ENCODE measurements at places on chromosomes 16 and 17.
A peak's percentile ranks its signal among the peaks of the same experiment; 100 is the strongest.

DNA sequence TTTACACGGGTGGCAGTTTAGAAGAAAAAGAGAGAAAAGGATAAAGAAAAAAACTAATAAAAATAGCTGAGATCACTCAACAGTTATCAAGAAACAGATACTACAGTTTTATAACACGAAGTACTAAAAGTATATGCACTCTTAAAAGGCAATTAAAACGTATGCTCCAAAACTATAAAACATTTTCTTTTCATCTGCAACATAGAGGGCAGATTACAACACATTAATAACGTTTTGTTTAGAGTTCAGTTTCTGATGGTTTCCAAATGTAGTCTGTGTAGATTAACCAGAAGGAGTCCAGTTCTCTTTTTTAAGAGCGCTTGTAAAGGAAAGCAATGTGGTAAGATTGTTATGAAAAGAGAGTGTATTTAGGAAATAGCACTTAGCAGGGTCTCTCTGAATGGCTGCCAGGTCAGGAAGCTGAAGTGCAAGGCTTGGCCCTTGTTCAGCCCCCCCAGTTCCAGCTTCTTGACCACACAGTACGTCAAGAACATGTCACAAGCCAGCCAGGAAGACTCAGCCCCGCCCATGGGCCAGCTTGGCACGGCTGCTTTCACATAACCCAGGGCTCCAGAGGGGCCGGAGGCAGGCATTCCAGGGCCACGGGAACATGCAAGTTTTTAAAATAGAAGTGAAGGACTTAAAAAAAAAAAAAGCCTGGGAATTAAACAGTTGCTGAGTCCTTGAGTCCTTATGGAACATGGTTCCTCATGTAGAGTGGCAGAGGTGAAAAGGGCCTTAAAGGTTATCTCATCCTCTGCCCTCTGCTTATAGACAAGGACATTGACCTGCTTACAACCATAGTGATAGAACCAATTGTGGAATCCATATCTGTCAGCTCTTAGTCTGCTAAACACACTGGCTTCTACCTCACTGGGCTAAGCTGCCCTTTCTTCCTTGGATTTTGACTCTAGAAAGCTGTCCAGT lies 147.4 kb upstream of the TBX2 start:
- DNase-seq: no peak

DNA sequence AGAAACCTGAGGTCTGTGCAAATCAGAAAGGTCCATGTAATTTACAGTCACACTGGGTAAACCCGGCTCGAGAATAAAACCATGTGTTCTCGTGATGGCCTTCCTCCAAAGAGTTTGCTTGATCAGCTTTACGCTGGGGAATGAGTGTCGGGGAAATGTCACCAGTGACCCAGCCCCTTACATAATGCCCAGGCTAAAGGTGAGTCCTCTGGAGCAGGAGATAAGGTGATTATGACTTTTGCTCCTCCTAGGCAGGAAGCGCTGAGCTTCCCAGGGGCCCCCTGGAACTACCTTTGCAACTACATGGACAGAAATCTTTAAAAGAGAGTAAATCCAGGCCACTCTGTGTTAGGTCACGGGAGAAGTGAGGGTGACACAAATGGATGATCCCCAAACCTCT lies 15.7 kb downstream of the SLC6A4 start:
- no peak for DNase-seq

DNA sequence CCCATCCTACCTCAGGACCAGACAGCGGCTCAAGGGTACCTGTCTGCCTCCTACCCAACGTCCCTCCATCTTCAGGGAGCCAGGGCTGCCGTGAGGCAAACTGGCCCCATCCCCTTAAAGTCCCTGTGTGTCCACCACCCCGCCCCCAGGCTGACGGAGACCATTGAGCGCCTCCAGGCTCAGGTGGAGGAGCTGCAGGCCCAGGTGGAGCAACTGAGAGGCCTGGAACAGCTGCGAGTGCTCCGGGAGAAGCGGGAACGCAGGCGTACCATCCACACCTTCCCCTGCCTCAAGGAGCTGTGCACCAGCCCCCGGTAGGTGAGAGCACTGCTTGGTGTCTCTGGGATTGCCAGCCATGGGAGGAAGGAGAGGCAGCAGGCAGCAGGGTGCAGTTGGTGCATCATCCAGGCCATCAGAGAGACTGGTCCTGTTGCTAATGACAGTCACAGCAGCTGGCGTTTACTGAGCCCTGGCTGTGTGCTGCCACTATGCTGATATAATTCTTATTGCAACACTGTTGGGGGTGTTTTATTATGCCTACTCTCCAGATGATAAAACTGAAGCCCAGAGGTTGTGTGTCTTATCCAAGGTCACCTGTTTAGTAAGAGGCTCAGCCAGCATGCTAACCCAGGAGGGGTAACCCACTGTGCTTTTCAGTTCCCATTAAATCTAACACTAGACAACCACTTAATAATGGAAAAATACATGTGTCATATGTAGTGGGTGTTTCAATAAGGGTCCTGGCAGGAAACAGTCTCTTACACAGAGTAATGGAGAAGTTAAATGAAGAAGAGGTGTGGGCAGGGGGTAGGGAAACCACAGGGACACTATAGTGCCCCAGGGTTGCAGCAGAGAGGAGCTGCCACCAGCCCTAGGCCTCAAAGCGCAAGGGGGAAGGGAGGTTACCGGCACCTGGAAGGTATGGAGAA lies 10.3 kb upstream of the MRPL58 start:
- DNase-seq: no peak

- peak; percentile 81 for DNase-seq
Measured at GRCh38 chr16:30957456-30958174, at the start of gene SETD1A. Gene SETD1A (plus strand): TSS chr16:30957754. CDS start chr16:30958732, 978 bp downstream.

DNA sequence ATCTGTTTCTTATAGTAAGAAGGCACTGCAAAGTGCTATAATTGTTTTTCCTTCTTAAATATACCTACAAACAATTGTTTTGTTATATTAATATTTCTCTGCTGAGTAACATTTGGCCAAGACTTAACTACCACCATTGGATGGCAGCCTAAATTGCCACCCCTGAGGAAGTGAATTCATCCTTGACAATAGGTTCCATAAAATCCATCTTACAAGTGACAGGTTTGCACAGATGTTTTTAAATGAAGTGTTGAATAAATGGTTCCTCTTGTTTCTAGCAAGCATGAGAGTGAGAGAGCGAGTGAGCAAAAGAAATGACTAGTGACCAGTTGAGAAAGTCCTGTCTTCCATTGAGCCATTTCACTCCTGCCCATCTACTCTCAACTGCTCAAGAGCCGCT lies 8.3 kb upstream of the MPHOSPH6 start:
- DNase-seq: no peak

GRCh38 chr17:70478902-70479301 lies 309.6 kb downstream of the KCNJ2 start:
- no peak for DNase-seq

DNA sequence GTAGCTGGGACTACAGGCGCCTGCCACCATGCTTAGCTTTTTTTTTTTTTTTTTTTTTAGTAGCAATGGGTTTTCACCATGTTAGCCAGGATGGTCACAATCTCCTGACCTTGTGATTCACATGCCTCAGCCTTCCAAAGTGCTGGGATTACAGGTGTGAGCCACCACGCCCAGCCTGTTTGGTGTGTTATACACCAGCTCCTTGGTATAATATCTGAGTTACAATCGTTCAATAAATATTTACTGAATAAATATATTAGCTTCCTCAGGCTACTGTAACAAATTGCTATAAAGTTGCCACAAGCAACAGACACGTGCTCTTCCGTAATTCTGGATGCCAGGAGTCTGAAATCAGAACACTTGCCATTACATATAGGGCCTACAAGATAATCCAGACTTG lies 13.6 kb upstream of the FAM20A start:
- no peak for DNase-seq

GRCh38 chr17:63699638-63700527 lies at the start of gene LIMD2:
Gene LIMD2 (minus strand): TSS chr17:63700125. CDS start chr17:63699298, 827 bp downstream.
- DNase-seq: no peak

DNA sequence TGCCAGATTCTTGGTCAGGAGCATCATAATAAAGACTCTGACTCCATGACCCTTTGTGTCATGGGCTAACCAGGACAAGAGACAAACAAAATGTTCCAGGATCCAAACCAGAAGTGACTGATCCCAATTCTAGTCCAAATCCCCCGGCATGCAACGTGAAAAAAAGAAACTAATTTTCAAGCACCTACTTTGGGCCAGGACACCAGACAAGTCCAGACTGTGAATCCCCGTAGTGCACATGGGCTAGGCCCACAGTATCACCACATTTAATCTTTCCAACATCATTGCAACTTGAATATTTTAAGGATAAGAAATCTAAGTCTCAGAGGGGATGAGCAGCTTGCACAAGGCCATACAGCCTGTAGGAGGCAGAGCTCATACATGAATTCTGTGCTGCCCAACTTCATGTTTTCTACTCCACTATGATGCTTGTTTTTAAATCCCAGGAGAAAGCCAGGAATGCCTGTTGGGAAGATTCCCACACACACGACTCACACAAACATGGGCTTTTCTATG lies 365.7 kb downstream of the NPIPA8 start:
- DNase-seq: no peak

DNA sequence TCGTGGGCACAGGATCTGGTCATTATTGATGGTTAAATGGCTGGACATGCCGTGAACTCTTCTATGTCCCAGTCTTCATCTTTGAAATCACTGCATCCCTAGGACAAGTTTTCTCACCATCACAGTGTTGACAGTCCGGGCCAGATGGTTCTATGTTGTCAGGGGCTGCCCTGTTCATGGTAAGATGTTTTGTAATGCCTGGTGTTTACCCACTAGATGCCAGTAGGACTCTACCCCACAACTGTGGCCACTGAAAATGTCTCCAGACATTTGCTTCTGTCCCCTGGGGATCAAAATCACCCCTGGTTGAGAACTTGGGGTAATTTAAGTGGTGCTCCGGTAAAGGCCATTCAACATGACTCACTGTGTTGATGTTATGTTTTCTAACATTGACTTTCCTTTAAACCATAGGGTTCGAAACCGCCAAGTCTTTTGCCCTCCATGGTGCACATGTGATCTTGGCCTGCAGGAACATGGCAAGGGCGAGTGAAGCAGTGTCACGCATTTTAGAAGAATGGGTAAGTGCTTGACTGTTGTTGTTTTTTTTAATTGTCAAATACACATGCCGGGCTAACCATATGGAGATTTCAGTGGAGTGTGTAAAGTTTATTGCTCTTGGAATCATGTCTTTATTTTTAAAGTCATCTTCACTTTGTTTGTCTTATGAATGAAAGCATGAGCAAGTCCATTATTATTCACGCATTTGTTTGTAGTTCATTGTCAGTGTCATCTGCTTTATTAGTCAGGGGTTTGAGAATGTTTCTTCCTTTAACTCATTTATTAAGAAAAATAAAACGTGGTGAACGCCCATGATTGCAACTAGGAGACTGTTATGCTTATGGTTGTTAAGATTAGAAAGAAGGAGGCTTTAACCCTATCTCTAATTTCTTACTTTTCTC lies 64.6 kb downstream of the WWOX start:
- DNase-seq: no peak

- DNase-seq: no peak
Measured at GRCh38 chr17:65489413-65490155, 71.9 kb downstream of the AXIN2 start.

DNA sequence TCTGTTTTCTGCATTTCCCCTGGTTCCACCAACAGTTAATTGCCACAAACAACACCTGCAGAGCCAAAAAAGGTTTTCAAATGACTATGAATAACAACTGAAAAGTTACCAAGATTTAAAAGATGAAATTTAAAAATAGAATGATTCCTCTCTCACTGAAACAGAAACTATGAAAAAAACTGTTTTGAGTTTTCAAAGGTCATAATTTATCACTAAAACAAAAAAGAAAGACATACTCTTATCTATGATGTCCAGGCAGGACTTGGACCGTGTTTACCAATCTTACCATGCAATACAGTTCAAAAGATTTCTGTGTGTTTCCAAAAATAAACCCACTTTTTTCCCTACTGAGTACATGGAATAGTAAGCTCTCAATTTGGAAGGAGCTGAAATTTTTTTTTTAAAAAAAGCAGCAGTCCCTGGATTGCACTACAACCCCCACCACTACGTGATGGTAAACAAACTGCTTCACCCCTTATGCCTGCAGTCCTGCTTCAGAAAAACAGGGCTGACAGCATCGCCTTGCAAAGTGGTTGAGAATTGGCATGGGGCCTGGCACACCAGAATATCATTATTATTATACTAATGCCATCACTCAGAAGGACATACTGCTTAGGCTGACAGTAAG lies 8.5 kb downstream of the TXNDC11 start:
- DNase-seq: no peak

- DNase-seq: no peak
Measured at GRCh38 chr16:10751291-10751697, 7.7 kb downstream of the NUBP1 start.

GRCh38 chr17:11899537-11899942 lies 97.7 kb downstream of the ZNF18 start:
- no peak for DNase-seq

DNA sequence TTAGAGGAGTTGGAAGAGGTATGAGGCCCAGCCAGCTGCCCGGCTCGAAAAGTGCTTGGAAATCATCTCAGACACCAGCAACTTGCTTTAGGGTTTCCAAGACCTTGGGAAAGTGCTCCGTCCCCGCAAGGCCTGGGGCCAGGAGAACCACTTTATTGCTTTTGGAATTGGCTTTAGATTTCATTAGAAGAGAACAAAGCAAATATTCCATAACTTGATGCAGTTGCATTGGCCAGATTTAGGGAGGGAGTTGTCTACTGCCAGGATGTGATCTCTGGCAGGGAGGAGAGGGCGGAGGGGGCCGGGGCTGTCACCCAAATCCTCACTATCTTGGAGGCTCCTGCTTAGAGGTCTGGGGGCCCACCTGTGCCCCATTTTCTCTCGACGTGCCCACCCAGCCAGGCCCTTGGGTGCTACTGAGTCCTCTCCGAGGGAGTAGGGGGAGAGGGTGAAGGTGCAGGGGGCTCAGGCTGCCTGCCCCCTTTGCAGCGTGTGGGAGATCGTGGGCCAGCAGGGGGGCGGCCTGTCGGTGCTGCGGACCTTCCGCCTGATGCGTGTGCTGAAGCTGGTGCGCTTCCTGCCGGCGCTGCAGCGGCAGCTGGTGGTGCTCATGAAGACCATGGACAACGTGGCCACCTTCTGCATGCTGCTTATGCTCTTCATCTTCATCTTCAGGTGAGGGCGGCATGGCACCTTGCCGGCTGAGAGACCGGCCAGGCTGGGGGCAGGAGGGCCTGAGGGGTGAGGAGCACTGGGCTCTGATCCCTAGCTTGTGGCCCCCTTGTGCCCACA lies 30.6 kb downstream of the CACNA1G start:
- no peak for DNase-seq

- DNase-seq: peak; percentile 65
Measured at GRCh38 chr16:74455619-74456289, 34.5 kb upstream of the CLEC18B start.

GRCh38 chr16:79580453-79581191 lies 19.9 kb downstream of the MAF start:
- no peak for DNase-seq
